Common myeloid progenitor, CD34-positive (primary cell): ENCODE measurements at places on chromosomes 11 and 22.
A peak's percentile ranks its signal among the peaks of the same experiment; 100 is the strongest.

GRCh38 chr11:100776212-100776896 is 89.3 kb downstream of the ARHGAP42 start:
- DNase-seq, result no peak

DNA sequence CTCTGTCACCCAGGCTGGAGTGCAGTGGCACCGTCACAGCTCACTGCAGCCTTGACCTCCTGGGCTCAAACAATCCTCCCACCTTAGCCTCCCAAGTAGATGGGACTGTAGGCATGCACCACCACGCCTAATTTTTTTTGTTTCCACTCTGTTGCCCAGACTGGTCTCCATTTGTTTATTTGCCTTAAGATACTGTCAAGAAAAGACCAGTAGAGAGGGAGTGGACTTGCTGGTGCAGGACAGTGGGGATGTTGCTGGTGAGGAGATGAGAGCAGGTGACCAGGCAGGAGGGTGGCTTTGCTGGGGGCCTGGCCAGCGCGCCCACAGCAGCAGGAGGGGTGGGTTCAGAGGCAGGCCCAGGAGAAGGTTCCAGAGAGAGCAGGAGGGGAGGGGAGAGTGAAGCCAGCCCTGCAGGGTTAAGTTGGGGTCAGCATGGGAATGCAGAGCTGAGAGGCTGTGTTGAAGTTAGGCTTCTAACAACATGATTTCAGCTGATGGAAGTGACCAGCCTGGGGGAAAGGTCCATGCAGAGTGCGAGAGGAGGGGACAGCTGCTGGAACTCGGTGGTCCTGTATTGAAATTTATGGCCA is 35.8 kb downstream of the NADSYN1 start:
- DNase-seq, result no peak

- no peak for DNase-seq
Measured at GRCh38 chr22:47142427-47143046, 380.1 kb downstream of the TBC1D22A start.

DNA sequence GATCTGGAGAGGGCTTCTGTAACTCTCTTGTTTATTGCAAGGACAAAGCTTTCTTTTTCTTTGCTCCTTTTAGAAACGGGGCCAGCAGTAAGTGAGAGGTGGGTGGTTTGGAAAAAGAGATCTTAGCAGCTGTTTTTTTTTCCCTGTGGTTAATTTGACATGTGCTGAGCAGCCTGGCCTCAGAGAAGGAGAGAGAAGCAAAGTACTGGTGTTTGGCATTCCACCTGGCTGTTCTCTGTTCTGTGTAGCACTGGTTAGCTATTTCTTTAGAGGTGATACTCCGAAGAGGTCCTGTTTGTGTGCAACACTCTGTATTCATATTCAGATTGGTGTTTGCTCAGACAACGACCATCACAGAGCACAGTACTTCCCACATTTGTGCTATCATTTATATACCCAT is 80.8 kb upstream of the SORL1-AS1 start:
- no peak for DNase-seq

DNA sequence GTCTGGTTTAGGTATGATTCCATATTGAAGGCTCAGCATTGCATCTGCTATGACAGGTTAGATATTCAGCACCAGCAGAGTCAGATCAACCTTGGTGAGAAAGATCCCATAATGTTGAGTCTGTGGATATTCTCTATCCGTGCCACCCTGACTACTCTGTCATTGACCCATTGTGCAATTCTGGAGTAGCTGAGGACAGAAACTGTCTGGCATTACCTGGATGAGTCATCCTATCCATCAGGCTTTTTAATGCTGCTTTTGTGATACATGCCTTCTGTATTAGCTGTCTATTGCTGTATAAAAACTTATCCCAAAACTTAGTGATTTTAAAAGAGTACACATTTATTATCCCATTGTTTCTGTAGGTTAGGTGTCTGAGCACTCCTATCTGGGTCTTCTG is 189.1 kb upstream of the FAT3 start:
- no peak for DNase-seq

DNA sequence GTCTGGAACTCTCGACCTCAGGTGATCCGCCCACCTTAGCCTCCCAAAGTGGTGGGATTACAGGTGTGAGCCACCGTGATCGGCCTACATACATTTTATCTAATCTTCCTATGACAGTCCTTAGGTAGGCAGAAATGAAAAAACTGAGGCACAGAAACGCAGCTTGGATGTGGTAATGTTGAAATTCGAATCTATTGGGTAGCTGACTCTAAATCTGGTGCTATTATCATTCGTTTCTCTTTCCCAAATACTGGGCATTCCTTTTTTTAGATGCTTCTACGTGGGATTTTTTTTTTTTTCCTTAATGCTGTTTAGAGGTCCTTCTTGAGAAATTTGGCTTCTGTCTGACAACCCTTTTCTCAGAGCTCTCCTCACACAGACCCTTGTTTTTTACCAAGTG is 41.5 kb downstream of the FCHSD2 start:
- DNase-seq, result no peak

DNA sequence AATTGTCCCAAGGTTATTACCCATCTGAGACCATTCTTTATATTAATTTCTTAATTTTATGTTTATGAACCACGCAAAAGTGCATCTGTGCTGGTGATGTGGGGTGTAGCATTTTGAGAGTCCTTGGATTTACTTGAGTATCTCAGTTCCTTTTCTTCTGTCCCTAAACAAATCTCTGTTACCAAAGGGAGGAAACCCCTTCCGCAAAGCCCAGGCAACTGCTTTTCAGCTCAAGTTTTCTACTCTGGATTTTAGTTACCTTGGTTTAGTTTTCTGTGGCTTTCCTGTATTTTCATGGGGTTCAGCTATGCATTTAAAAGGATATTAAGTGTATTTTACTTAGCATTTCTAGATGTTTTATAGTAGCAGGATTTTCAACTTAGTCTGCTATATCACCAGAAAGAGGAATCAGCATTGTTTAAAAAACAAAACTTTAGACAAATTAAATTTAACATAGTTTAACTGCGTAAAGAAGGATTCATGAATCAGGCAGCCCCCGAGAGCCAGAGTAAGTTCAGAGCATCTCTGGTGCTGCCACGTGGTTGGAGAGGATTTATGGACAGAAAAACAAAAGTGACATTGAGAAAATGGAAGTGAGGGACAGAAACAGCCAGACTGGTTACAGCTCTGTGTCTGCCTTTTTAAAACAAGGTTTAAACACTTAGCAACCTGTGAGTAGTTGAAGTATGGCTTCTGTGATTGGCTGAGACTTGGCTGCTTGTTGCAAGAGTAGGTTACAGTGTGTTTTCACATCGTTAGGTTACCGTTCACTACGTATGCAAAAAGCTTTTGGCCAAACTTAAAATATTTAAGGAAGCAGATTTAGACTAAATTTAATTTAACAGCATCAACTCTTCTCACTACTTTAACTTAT is 9.6 kb downstream of the ADM start:
- peak; percentile 80 for DNase-seq

- DNase-seq, result peak; percentile 73
Measured at GRCh38 chr11:62444236-62444833, 25.5 kb downstream of the SCGB1A1 start.

DNA sequence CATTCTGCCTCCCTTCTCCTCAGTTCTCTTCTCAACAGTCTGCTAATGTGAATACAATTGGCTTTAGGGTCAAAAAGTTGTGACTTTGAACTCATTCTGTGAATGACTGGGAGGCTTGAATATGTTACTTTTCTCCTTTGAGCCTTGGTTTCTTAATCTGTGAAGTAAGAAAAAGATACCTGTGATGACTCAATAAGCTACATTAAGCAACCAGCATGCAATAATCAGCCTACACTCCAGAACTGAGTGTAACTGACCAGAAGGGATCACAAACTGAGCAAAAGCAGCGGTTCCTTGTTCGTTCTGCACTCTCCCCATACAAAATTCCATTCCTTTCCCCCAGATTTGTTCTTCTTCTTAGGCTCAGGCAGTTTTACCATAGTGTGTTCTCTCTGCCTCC is 23.4 kb downstream of the ZNF202 start:
- no peak for DNase-seq

- DNase-seq, result no peak
Measured at GRCh38 chr11:47940904-47941649, 39.3 kb upstream of the PTPRJ start.

DNA sequence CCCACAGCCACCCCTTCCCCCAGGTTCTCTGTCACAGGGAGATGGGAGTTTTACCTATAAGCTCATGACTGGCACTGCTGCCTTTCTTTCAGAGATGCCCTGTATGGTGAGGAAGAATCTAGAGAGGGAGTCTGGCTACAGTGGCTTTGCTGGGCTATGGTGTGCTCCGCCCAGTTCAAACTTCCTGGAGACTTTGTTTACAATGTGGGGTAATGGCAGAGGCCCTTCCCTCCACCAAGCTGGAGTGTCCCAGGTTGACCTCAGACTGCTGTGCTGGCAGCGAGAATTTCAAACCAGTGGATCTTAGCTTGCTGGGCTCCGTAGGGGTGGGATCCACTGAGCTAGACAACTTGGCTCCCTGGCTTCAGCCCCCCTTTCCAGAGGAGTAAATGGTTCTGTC is 143.5 kb downstream of the MSANTD4 start:
- DNase-seq, result no peak

DNA sequence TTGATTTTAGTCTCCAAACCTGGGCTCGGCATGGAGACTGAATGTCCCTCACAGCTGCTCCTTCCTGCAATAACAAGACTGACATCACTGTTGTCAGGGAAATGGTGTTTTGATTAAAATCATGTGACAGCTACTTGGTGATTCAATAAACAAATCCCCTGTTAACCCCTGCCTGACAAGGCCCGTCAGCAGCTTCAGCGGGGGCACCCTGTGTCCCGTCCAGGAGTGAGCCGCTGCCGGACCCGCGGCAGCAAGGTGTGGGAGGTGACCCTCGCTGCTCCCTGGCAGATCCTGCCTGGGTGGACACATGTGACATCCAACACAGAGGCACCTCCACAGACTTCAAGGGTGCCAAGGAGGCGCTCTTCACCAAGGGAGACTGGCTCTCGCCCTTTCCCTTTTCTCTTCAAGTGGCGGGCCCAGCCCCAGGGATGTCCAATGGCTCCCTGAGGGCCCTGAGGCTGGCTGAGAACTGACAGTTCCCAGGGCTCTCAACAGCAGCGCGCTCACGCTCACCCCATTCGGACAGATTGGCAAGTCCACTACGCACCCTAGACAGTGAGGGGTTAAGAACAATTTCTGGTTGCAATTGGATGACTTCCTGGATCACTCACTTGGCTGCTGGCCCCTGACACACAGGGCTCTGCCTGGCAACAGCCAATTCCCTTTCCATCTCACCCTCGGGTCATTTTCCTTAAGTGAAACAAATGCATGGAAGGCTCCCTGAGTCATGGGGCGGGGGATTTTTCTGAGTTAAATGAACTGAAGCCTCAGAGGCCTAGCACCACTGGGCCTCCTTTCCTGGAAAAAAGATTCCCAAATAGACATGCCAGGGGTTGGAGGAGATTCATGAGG is 30.7 kb downstream of the PPP2R1B start:
- peak; percentile 17 for DNase-seq

DNA sequence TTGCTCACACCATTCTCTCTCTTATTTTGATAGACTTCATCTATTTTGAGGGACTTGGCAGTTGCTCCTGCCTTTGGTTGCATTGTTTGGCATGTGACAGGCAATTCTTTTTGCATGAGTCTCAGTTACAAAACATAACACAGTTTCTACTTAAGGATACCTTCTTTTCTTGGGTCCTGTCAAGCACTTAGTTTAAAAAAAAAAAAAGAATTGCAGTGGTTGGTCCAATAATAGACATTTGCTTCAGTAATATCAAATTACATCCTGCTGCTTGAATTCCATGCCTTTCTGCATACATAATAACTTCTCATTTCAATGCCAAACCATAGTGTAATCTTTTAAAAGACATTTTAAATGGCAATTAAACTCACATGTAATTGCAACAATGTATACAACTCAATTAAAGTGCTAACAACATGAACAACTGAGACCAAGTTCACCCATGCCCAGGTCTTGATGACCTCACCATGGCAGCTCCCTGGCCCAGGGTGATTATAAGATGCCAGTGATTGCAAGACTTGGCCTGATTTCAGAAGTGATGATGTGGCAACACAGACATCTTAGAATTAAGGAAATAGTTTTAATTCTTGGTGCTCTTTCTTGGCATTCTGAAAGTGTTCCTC is 32.2 kb upstream of the PLET1 start:
- DNase-seq, result no peak

GRCh38 chr11:117601006-117601708 is 195.9 kb downstream of the DSCAML1 start:
- DNase-seq, result no peak

GRCh38 chr11:62934496-62934785 is 13.3 kb upstream of the CHRM1 start:
- DNase-seq, result no peak

DNA sequence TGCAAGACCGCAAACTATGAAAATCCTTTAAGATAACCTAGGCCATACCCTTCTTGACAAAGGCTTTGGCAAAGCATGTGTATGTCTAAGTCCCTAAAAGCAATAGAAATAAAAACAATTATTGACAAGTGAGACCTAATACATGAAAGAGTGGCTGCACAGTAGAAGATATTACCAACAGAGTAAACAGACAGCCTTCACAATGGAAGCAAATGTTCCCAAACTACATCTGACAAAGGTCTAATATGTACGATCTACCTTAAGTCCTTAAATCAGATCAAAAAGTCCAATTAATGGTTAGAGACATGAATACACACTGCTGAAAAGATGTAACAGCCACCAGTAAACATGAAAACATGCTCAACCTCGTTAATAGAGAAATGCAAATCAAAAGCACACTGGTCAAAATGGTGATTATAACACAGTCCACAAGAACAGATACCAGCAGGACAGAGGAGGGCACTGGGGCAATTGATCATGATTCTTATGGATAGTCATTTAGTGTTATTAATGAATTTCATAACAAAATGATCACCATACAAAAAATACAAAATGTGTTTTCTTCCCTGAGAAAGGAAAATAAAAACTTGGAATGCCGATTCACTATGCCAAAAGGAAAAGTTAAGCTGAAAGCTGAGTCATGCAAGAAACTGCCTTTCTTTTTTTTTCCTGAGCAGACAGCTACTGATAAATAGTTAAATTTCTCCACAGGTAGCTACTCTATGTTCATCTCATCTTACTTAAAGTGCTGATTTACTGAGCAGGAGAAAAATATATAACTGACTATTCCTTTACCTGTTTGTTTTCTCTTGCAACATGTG is 102.6 kb upstream of the VPREB1 start:
- no peak for DNase-seq

DNA sequence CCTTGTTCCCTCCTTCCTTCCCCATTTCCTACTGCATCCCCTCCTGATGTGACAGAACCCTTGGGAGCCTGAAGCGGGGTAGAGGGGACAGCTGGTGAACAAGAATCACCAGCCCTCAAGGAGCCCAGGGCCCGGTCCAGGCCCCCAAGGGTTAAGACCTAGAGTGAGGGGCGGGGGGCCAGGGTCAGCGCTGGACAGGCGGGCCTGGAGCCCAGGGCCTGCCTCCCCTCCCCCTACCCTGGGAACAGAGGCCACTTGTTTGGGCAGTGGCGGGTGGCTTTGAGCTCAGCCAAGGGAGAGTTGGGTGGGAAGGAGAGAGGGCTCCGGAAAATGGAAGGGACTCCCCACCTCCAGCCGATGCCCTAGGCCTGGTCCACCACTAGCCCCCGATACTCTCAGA is 2.1 kb downstream of the ARAP1 start:
- no peak for DNase-seq
